SJSA1 (cell line): ENCODE measurements at places on chromosomes 16 and 17.
A peak's percentile ranks its signal among the peaks of the same experiment; 100 is the strongest.

- no peak for DNase-seq
Observed at GRCh38 chr16:88599092-88599733, 29.0 kb downstream of the ZC3H18 start.

GRCh38 chr17:46983782-46984181, 4.7 kb upstream of the RPRML start:
- no peak for DNase-seq

DNA sequence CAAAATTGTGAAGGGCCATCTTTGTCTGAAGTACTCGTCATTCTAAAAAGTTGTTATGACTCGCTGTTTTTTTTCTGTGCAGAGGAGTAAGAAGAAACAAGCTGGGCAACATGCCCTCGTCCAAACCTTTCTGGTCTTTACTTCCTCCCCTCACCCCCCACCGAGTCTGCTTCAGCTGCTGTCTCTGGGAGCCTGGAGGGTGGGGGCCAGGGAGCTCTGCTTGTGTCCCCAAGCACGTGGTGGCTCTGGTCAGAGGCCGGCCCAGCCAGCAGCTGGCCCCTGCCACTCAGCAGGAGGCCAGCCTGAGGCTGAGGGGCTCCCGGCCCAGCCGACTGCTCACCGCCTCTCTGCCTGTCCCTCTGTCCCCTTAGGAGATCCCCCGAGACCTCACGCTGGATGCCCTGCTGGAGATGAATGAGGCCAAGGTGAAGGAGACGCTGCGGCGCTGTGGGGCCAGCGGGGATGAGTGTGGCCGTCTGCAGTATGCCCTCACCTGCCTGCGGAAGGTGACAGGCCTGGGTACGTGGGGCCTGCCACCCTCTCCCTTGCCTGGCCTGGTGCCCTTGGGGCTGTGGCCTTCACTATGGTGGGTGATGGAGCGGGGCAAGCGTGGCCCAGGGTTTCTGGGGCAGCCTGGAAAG, 53.7 kb upstream of the LGALS9 start:
- peak; percentile 35 for DNase-seq

DNA sequence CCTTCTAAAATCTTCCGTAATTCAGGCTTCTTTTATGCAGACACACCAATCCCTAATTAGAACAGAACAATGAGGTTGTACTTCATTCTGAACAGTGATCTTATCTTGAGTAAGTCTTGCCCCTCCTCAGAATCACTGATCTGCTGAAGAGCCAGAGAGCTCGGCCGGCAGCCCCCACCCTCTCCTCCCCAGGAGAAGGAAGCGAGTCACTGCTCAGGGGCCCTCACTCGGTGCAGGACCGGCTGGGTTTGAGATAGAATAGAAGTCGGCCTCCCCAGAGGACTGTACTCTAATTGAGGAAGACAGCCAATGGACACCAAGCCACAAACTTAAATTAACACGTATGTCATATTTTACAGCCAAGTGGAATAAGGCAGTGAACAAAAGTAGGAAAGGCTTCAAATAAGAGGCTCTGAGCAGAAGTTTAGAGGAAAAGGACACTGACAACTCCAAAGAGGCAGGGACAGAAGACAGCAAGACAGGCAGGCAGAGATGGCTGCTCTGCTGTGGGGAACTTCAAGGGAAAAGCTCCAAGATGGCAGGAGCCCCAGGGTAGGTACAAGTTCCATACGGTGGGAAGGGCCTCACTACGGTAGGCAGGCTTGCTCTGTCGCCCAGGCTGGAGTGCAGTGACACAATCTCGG, 18.6 kb downstream of the CREBBP start:
- no peak for DNase-seq

GRCh38 chr16:71255721-71256120, 25.2 kb upstream of the HYDIN start:
- no peak for DNase-seq

- no peak for DNase-seq
Observed at GRCh38 chr16:55091213-55091870, 160.7 kb downstream of the IRX5 start.

DNA sequence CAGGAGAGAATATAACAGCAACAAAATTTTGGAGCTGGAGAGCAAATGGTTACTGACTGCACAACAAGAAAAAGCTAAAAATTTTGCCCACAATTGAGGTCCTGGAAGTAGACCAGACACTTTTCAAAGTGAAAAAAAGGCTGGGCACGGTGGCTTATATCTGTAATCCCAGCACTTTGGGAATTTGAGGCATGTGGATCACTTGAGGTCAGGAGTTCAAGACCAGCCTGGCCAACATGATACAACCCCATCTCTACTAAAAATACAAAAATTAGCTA, 22.9 kb downstream of the TUBD1 start:
- DNase-seq = no peak

- peak; percentile 1 for DNase-seq
Observed at GRCh38 chr16:74064120-74064735, 232.4 kb upstream of the PSMD7 start.

GRCh38 chr16:20768121-20768520, 4.3 kb downstream of the ACSM3 start:
- no peak for DNase-seq

- DNase-seq = no peak
Observed at GRCh38 chr16:28202147-28202746, 9.5 kb downstream of the XPO6 start.

GRCh38 chr17:73591296-73592078, 52.8 kb downstream of the SDK2 start:
- no peak for DNase-seq

DNA sequence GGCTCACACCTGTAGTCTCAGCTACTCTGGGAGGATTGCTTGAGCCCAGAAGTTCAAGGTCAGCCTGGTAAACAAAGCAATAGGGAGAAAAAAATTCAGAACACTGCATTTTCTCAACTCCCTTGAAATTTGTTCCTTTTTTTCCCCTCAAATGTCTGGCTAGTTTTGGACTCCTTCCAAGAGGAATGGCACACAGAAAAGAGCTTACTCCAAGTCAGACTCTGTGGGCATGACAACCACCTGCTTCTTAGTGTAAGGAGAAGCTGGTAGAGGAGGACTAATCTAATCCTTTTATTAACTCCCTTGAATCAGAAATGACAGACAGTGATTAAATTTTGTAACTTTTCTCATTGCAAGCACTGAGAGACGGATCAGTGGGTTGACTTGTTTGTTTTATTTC, 27.9 kb upstream of the HYDIN start:
- no peak for DNase-seq

GRCh38 chr17:6605142-6605541, 35.4 kb downstream of the KIAA0753 start:
- no peak for DNase-seq

DNA sequence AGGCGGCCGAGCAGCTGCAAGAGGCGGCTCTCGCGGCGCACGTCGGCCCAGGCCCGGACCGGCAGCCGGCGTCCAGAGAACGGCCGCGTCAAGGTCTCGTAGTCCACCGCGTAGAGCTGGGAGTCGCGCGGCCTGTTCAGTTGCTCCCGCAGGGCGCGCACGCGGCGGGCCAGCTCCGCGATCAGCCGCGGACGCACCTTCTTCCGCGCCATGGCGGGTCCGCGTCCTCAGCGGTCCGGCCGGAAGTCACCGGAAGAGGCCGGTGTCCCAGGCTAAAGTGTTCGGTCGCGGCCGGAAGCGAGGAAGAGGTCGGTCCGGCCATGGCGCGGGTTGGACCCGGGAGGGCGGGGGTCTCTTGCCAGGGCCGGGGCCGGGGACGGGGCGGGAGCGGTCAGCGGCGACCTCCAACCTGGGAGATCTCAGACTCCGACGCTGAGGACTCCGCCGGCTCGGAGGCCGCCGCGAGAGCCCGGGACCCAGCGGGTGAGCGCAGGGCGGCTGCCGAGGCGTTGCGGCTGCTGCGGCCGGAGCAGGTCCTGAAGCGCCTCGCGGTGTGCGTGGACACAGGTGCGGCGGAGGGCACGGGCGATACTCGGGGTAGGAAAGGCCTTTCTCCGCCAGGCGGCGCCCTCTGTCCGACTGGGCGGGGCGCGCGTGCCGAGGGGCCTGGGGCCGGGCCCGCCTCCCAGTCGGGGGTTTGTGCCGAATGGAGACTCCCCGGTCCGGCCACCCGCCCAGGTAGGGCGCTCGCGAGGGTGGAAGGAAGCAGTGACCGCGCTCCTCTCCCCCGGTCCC, at the start of gene MRPS34:
MRPS34 (minus strand) TSS at position 227 of the 795 bp plus-strand sequence; CDS start at position 212, 15 bp downstream.
- DNase-seq = peak; percentile 87

DNA sequence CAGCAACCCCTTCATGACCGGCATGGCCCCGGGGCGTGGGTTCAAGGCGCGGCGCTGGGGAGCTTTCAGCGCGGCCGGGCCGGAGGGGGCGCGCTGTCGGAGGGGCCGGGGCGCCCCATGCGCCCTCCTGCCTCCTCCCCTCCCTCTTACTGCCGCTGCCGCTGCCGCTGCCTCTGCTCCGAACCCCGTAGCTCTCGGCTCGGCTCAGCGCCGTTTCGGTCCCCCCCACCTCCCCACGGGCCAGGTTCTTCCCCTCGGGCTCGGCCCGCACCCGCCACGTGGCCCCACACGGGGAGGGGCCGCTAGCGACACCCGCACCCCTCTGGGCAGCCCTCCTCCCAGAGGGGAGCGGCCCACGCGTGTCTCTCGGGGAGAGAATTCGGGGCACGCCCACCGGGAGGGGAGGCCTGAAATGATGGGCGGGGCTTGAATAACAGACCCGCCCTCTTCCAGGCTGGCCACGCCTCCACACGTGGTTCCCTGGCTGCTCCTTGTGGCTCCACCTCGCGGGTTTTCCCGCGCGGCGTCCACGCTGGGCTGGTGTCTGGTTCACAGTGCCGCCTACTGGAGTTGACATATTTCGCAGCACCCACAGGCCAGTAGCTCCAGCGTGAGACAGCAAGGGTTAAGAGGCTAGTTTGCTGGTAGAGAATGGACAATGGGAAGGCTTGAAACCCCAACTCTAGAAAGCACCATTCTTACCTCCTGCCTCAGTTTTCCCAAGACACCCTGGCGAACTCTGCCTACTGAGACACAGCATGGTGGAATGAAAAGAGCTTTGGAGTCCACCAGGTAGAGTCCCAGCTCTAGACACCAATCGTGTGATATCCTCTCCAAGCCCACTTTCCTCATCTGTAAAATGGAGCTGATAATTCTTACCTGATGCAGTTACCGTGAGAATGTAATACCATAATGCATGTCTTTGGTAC, at the start of gene KCNH4:
KCNH4 (minus strand) TSS at position 221 of the 929 bp plus-strand sequence; CDS start at position 24, 197 bp downstream.
- DNase-seq = peak; percentile 23

- DNase-seq = no peak
Observed at GRCh38 chr17:56926704-56927103, 12.9 kb upstream of the TRIM25 start.

GRCh38 chr16:11672206-11673090, 4.2 kb downstream of the SNN start:
- DNase-seq = no peak

DNA sequence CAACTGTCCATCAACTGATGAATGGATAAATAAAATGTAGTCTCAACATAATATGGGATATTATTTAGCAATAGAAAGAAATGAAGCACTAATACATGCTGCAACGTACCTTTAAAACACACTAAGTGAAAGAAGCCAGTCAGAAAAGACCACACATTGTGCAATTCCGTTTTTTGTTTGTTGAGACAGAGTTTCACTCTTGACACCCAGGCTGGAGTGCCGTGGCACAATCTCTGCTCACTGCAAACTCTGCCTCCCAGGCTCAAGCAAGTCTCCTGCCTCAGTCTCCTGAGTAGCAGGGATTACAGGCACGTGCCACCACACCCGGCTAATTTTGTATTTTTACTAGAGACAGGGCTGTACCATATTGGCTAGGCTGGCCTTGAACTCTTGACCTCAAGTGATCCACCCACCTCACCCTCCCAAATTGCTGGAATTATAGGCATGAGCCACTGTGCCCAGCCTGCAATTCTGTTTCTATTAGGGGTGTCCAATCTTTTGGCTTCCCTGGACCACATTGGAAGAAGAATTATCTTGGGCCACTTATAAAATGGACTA, 40.1 kb downstream of the SCNN1B start:
- no peak for DNase-seq

- no peak for DNase-seq
Observed at GRCh38 chr17:49333804-49334203, 28.2 kb downstream of the ZNF652 start.

DNA sequence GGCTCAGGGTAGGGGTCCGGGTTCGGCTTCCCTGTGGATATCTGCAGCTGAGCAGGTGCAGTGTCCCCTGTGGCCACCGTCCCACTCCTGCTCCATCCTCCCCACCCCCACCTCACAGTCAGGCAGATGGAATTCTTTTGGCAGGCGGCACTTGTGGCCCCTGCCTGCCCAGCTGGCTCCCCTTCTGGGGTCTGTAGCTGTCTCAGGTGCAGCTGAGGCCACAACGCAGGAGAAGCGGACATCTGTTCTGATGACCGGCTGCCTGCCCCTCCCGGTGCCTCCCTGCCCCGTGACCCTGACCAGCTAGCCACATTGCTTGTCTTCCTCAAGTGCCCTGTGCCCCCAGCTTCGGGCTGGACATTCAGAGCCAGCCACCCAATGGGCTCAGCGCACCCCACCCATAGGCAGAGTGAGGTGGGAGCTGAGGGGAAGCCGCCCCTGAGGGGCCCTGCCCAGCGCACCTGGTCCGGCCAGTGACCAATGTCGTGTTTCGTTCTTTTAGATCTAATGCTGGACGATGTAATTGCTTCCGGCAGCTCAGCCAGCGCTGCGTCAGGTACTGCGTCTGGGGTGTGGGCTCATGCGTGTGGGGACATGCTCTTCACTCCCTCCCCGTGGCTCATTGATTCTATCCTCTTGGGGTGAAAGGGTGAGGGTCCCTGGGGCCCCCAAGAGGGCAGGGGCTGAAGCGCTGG, 25.2 kb upstream of the ABCC3 start:
- no peak for DNase-seq

DNA sequence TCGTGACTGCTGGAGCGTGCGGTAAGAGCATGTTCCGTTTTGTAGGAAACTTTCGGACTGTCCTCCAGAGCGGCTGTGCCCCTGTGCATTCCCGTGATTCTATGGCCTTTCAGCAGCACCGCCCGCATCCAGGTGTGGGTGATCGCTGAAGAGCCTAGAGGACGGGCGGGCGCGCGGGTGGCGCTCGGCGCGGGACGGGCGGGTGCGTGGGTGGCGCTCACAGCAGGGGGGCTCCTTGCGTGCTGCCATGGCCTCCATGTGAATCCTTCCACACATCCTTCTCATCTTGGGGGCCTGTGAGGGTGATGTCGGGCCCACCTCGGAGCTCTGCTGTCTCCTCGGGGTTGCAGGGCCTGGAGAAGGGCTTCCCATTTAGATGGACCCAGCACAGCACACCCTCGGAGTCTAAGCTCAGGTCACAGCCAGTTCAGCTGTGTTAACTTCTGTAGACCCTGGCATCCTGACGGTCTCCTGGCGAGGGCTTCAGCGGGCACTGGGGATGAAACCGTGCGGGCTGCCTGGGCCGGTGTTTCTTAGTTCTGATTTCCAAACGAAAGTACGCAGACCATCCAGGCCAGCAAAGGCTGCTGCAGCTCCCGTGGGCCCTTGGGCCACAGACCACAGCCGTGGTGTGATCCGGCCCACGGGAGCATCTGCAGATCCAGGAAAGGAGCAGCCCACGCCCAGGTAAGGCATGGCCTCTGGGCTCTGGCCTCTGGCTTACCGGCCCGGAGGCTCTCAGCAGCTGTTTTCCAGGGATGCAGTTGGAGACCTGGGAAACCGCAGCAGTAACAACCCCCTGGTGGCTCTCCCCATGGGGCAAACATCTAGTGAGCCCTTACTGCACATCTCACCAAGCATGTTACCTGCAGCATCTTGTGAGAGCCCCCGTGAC, 339.4 kb downstream of the FOXL1 start:
- no peak for DNase-seq
